ENCODE measurements at places on chromosomes 2 and 18.

DNA sequence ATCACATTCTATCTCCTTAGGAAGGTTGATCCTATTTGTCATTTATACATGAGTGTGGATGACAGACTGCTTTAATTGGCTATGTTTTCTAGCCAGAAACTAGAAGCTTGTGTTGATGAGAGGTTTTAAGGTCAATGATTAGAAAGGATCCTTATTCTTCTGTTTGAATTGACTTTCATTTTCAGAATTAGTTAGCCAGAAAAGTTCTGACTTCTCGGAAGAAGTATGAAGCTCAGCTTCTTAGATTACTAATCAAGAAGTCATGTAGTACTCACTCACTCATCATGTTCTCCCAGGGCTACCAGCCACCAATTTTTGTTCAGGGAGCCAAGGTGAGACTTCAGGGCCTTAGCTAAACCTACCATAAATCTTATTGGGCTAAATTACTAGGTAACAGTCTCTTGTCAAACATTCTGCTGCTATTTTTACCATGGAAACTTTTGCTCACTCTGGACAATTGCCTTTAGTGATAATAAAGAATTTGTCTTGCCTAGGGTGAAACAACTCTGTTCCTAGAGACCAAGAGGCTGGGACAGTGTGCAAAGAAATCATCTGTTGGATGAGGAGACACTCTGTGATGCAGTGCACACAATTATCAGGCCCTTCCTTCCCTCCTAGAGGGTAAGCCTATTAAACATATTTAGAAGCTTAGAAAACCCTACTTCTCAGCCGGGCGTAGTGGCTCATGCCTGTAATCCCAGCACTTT lies 111.6 kb upstream of the DNMT3A start:
- no peak for DNase-seq

GRCh38 chr2:185857691-185858090 lies 119.1 kb downstream of the FSIP2 start:
- no peak for DNase-seq

GRCh38 chr18:9709304-9709877 lies 1.3 kb downstream of the RAB31 start:
- no peak for DNase-seq

DNA sequence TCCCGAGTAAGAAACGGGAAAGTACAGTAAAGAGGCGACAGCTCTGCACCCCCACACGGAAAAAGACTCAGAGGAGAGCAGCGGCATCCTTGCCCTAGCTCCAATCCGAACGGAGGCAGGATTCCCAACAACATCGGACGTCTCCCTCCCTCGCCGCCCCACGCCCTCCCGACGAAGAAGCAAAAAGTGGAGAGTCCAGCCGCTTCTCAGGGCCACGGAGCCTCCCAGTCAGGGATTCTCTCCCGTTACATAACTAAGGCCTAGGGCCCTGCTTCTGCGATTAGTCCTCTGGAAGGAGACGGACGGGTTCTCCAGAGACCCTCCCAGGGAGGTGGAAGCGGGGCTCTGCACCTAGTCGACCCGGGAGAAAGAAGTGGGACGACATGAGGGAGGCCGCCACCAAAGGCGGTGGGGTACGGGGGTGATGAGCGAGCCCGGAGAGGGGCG lies 587 bp downstream of the SUMO1 start:
- DNase-seq, result peak; percentile 53

- no peak for DNase-seq
Observed at GRCh38 chr2:234422981-234423431, 73.9 kb downstream of the ARL4C start.

Measured in H54 (cell line).